ENCODE measurements at places on chromosomes 7 and 10.
A peak's percentile ranks its signal among the peaks of the same experiment; 100 is the strongest.

DNA sequence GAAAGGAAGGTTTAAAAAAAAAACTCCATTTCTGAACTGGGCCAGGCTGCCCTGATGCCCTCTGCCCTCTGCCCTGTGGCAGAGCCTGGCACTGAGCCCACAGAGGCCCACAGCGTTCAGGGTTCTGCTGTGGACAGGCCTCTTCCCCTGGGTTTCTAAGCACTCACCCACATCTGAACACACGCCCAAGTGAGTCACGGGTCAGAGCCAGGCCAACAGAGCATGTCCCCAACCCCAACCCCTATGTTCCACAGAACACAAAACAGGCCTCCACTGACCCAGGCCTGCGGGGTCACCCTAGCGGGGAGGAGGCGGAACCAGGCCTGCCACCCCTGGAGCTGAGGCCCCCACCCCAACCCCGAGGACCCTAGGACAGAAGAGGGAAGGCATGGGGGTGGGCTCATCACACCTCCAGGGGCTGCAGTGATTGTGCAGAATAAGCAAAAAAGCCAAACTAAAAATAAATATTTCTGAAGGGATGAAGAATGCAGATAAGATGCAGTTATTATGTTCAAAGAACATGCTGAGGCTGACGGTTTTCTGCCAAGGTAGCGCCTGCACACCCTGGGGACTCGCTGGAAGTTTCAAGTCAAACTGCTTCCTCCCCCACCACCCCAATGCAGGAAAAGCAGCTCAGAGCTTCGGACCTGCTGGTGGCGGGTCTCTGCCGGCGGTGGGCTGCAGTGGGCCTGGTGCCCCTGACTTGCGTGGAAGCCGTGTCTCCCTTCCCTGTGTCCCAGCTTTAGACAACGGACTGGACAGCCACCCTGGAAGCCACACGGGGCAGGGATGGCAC, 5.4 kb downstream of the WDR86 start:
- DNase-seq: no peak

- no peak for DNase-seq
Observed at GRCh38 chr7:21011153-21011552, 224.5 kb upstream of the SP8 start.

DNA sequence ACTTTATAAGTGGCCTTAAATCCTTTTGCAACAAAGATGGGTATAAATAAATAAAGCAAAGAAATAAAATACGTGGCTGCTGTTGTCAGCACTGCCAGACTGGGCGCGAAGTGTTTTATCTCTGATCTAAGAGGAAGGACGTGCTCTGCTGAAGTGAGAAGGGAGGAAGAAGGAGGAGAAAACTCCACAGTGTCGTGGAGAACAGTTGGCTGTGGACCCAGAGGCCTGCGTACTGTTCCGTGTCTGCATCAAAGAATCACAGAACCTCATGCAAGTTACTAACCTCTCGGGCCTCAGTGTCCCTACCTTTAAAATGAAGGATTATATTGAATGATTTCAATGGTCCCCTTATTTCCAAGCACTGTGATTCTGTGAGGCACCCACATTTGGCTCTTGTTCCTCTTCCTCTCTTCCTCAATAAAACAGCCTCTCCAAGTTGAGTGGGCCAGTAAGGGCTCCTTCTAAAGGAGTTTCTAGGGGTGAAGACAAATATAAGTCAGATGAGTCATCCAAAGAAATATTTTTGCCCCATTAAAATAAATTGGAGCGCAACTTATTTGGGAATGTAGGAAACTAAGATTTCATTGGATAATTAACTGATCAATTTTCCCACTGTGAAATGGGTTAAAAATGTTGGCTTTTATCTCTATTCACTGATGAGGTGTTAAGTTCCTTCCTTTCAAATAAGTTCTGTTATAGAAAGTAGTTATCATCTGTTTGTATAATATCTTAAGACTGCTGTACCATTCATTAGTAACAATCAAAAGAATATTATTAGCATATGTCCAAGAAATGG, 126.9 kb upstream of the EFCAB10 start:
- no peak for DNase-seq

GRCh38 chr10:50624866-50625501, 1.2 kb upstream of the SGMS1 start:
- DNase-seq: peak; percentile 55

- DNase-seq: no peak
Observed at GRCh38 chr10:61733358-61733940, 70.7 kb downstream of the CABCOCO1 start.

DNA sequence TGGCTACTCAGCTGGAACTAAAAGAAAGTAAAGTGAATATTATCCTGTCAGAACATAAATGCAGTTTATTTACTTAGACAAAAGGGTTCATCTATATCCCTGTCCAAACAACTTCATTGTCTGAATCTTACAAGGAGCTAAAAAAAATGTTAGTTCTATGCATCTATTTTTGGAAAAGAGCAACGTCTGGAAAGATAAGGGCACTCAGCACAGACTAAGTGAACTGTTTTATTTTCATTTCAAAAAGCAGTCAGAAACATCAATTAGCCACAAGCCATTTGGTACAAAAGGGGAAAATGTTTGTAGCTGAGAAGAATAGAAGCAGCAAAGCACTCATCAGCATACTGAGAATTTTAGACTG, 245.5 kb downstream of the FOXP2 start:
- no peak for DNase-seq

DNA sequence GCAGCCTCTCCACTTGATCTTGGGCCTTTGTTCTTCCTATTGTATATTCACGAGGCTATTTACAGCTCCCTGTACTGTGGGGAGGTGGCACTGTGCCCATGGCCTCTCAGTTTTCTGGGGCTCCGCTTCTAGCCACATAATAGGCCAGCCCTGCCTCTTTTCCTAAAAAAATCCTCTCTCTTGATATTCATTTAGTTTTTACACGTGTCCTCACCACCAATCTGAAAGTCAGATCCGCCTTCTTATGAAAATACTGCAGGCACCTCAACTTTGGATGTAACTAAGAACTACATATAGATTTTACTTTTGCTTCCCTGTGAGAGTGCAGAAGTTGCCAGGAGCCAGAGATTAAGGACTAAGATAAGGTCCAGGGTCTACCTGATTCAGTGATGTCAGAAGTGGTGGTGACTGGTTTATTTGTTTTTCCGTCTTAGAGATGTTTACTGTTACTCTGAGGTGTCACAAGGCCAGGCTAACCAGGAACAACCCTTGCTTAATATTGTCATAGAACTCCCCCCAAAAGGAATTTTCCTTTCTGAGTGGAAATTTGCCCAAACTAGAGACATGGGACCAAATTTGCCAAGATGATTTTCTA, 7.8 kb downstream of the BAMBI start:
- DNase-seq: no peak

GRCh38 chr7:78006063-78006755, 207.6 kb downstream of the PHTF2 start:
- no peak for DNase-seq

DNA sequence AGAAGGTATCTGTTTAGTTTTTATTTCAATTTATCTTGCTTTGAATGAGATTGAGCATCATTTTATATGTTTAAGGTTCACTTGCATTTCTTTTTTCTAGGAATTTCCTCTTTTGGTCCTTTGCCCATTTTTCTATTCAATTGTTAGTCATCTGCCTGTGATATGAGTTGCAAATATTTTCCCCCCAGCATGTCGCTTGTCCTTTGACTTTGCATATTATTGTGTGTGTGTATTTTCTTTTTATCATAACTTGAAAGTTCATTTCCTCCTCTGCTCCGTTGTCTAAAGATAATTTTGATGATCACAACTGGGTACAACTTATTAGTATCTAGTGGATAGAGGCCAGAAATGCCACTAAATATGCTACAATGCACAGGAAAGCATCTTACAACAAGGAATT, 132.7 kb upstream of the MDFIC start:
- DNase-seq: no peak

DNA sequence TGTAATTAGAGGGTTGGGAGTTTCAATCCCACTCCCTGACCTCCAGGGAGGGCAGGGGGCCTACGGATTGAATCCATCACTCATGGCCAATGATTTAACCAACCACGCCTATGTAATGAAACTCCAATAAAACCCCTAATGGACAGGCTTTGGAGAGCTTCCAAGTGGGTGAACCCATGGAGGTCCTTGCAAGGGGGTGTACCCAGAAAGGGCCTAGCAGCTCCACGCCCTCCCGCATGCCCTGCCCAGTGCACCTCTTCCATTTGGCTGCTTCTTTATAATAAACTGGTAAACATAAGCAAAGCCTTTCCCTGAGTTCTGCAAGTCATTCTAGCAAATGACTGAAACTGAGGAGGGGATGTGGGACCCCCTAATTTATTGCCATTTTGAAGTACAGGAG, 280.1 kb downstream of the FRMD4A start:
- no peak for DNase-seq

GRCh38 chr7:166338-167060, 25.9 kb upstream of the FAM20C start:
- no peak for DNase-seq

DNA sequence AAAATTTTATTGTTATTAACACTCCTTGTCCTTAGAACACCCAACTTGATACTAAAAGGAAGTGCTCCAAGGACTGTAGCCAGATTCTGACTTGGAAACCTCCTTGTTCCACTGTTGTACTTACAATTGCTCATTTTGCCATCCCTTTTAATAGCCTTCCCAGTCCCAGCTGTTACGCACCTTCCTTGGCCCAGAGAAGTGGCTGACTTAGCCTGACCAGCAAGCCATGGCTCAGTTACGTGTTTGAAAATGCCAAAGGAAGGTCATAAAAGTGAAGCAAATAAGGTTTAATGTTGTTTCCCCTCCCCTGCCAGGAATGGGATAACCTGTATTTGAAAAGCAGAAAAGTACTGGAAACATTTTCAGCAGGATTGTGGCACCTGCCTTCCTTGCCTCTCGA, 3.7 kb upstream of the ANKRD1 start:
- DNase-seq: no peak

- DNase-seq: no peak
Observed at GRCh38 chr7:127667759-127668530, 16.0 kb downstream of the SND1 start.

- no peak for DNase-seq
Observed at GRCh38 chr10:109676703-109677102, 246.6 kb downstream of the XPNPEP1 start.

DNA sequence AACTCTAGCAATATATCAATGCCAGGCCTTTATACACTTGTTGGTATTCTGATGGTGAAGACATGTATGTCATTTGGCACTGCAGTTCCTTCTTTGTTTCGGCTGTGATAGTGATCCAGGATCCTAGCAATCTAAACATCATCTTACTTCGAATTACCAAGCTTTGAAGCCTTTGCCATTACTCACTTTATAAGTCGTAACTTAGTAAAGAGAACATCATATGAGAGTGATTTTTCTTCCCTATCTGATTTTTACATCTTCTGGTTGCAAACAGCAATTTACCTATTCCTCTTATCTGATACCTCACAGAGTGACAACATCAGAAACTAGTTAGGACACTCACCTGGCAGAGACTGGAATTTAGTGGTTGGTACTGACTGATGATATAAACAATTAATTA, 7.6 kb upstream of the BPGM start:
- DNase-seq: no peak

GRCh38 chr7:2068693-2069471, 163.9 kb downstream of the MAD1L1 start:
- no peak for DNase-seq

GRCh38 chr10:52469970-52470705, 156.1 kb downstream of the DKK1 start:
- DNase-seq: no peak

DNA sequence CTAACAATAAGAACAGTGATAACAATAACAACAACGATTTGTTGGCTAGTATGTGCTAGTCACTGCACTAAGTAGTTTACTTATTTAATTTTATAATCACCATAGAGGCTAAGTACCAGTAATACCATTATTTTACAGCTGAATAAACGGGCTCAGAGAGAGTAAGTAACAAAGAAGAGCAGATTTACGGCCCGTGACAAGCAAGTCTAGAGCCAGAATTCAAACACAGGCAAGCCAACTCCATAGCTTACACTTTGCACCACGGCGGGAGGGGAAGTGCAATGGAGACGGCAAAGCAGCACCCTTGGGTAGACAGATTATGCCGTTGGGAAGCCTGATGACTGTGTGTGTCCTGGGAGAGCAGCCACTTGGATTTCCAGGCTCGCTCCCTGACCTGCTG, 1.2 kb upstream of the OR6V1 start:
- no peak for DNase-seq

GRCh38 chr10:108735380-108735779, 1187.9 kb downstream of the XPNPEP1 start:
- no peak for DNase-seq

GRCh38 chr10:129442866-129443265, 24.2 kb upstream of the MGMT start:
- DNase-seq: no peak

GRCh38 chr7:69018200-69018599, 580.1 kb upstream of the AUTS2 start:
- DNase-seq: no peak

GRCh38 chr7:76332078-76332477, 26.7 kb downstream of the YWHAG start:
- DNase-seq: no peak

DNA sequence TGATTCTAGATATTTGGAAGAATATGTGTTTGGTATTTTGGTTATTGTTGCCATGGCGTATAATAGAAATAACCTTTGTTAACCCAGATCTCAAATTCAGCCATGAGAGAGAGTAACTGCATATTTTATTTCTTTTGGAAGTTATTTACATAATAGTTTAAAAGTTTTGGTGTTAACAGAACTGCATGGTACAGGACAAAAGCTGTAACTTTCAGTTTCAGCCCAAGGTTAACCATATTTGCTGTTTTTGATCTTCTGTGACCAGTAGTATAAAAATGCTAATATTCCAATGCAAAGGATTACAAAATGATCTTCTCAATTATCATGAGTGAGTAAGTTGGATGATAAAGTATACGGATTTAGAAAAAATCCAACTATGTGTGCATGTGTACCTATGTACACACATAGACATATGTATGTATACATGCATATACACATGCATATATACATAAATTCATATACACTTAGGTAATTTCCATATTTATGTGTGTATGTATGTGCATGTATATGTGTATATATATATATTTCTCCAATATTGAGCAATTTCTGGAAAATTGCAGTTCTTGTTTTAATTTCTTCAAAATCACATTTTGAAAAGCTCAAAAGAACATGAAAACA, 38.0 kb upstream of the PIP4K2A start:
- DNase-seq: no peak

DNA sequence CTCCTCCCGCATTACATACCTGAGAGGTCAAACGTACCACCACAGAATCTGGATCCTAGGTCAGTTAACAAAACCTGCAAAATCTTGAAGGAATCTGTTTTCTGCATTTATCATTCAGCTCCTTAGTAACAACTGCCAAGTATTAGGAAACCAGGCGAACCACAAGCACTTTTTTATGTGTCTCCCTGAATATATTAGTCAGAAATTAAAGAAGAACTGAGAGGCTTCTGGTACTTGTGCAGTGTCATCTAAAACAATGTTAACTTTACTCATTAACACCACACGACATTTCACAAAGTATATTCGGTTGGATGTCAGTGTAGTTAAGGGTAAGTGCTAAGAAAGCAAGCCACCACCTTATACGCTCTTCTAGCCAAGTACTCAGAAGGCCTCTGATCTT, 2.5 kb downstream of the CCDC6 start:
- DNase-seq: no peak

Measured in activated CD4-positive, alpha-beta T cell treated with anti-CD3 and anti-CD28 coated beads, Interleukin-2, amount 50 U/mL, for 1 hour (primary cell).